Thymus (tissue), 14 donors: ENCODE measurements at places on chromosomes 16 and 17. TPM values are rescaled to one million over a fixed set of nuclear protein-coding genes. Genes with fewer than 3 reads are reported as not detected.
A peak's percentile ranks its signal among the peaks of the same experiment; 100 is the strongest.

Gene TP53TG3
- not detected for total RNA-seq

Gene HS3ST3B1
- 5.8 TPM for total RNA-seq

Gene CEP295NL
- total RNA-seq: 0.38 TPM

Gene ASIC2
- 0.14 TPM for total RNA-seq

Gene CCL17
- 32.6 TPM for total RNA-seq

Gene ABAT
- 3.4 TPM for total RNA-seq

DNA sequence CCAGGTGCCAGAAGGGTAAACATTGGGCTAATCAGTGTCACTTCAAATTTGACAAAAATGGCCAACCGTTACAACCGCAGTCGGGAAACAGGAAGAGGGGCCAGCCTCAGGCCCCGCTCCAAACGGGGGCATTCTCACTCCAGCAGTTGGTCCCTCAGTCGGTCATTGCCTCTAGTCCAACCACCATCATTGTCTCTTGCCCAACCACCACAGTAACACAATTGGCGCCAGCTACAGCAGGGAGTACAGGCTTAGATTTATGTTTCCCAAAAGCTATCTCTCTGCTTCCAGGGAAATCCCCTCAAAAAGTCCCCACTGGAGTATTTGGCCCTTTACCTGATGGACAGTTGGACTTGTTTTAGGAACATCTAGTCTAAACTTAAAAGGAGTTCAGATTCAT lies 20.3 kb downstream of the ALOX15B start:
- no peak overlapping the region for H3K4me3 ChIP-seq
- H3K36me3 ChIP-seq: no peaks in the 10 kb centered on the region
- peaks cover 79% of the 10 kb centered on the region for H3K27me3 ChIP-seq
- no peak overlapping the region for H3K27ac ChIP-seq
- H3K4me1 ChIP-seq: no peaks in the 10 kb centered on the region
- DNase-seq: no peak

DNA sequence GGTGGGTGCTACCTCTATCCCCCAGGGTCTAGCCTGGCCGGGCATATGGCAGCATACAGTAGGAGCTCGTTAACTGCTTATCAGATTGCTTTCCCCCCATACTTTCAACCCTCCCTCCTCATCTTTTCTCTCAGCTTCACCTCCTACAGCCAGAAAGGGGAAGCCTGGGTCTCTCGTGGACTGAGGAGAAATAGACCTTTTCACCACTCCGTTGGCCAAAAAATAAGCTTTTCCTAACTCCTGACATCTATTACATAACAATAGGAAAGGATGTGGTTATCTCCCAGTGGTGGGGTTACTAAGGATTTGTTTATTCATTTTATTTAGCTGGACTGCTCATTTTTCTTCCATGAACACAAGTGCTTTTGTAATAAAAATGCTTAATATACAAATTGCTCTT lies 9.0 kb upstream of the CXCL16 start:
- H3K4me1 ChIP-seq: no peaks in the 10 kb centered on the region
- H3K27me3 ChIP-seq: peaks cover 22% of the 10 kb centered on the region
- no peak overlapping the region for H3K27ac ChIP-seq
- no peak for DNase-seq

GRCh38 chr17:40399185-40399584 lies 18.5 kb downstream of the TOP2A start:
- H3K4me3 ChIP-seq: no peak overlapping the region
- H3K27me3 ChIP-seq: no peaks in the 10 kb centered on the region
- no peaks in the 10 kb centered on the region for H3K4me1 ChIP-seq

DNA sequence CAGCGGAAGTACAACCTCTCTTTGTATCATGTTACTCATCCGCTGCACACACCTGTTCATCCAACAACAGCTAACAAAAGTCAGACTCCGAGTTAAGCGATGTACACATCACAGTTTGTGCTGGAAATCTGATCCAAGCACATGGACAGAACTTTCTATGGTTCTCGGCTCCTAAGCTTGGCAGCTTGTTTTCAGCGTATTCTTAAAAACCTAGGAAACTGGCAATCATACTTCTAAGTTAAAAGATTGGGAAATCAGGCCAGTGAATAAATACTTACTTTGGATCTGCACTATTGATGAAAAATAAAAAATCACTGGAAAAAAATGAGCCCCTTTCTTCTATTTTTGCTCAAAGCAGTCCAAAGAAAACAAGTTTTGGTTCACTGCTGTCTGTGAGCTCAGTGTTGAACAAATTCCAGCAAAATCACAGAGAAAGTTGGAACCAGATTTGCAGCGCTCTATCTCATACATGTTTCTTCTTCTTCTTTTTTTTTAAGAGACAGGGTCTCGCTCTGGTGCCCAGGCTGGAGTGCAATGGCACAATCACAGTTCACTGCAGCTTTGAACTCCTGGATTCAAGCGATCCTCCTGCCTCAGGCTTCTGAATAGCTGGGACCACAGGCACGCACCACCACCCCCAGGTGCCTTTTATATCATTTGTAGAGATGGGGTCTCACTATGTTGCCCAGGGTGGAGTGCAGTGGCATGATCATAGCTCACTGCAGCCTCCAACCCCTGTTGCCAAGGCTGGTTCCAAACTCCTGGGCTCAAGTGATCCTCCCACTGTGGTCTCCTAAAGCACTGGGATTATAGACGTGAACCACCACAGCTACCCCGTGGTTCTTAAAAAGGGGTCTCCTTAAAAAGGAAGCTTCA lies 71.6 kb upstream of the CREBBP start:
- H3K4me3 ChIP-seq: no peak overlapping the region
- H3K27me3 ChIP-seq: peaks cover 35% of the 10 kb centered on the region
- H3K4me1 ChIP-seq: peaks cover 15% of the 10 kb centered on the region
- no peaks in the 10 kb centered on the region for H3K36me3 ChIP-seq
- peak overlapping the region; percentile 37 for H3K27ac ChIP-seq

DNA sequence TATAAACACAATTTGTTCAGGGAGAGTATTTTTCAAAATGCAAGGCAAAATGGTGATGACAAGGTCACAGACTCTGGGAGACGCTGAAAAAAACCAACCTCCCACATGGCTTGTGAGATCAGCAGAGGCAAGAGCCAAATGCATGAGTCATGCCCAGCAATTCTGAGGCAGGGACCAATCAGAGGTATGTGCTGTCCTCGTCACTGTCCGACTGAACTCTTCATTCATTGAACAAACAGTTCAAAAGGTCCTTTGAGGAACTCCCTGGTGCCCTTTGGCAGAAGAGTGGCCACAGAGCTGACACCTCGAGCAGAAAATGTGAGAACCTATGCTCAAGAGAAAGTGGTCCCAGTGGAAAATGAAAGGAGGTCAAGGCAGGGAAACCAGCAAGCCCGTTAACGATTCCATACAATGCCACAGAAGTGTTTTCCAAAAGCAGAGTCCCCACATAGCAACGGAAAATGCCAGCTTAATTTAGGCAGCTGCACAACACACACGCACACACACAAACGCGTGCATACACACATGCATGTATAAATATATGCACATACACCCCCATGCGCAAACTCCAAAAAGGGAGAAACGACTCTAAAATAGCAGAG lies 50.9 kb downstream of the CDH11 start:
- H3K4me3 ChIP-seq: no peak overlapping the region
- no peak for DNase-seq
- H3K27me3 ChIP-seq: no peaks in the 10 kb centered on the region
- H3K27ac ChIP-seq: no peak overlapping the region
- no peaks in the 10 kb centered on the region for H3K36me3 ChIP-seq

DNA sequence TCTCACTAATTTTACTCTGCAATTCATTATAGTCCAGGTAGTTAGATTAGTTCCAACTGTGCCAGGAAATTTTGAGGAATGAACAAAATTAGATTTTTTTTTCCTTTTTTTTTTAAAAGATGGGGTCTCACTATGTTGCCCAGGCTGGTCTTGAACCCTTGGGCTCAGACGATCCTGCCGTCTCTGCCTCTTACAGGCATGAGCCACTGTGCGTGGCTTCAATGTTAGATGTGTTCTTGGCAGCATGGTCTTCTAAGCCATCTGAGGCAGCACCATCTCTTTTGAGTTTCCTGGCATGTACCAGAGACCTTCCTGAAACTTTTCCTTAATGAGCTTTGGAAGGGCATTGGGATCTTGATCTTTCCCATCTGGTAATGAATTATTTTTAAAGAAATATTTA lies 2.6 kb upstream of the AHSP start:
- no peaks in the 10 kb centered on the region for H3K4me1 ChIP-seq
- no peak overlapping the region for H3K27ac ChIP-seq
- no peak for DNase-seq
- H3K4me3 ChIP-seq: no peak overlapping the region
- peaks cover 25% of the 10 kb centered on the region for H3K27me3 ChIP-seq

- H3K27me3 ChIP-seq: no peaks in the 10 kb centered on the region
- no peak overlapping the region for H3K4me3 ChIP-seq
These were observed 38.1 kb upstream of the KPNB1 start for GRCh38 chr17:47611372-47612350.
